ENCODE measurements at places on chromosomes 12 and 14. TPM values are rescaled to one million over a fixed set of nuclear protein-coding genes. Genes with fewer than 3 reads are reported as not detected.

Gene PSMA3
- 104 TPM for total RNA-seq

Gene TAS2R8
- not detected for total RNA-seq

Gene TEDC1
- total RNA-seq = 34.3 TPM

Gene FUT8
- total RNA-seq = 25.7 TPM

Gene MIP
- total RNA-seq = not detected

Gene OVCH1
- total RNA-seq = not detected

Gene TCTN1
- total RNA-seq = 19.7 TPM

Gene EIF2S3B
- 2.8 TPM for total RNA-seq

Gene KCNC2
- not detected for total RNA-seq

Gene LPAR5
- 0.40 TPM for total RNA-seq

Gene BLTP3B
- total RNA-seq = 17.9 TPM

Gene NTN4
- total RNA-seq = 21.4 TPM

Gene XPOT
- total RNA-seq = 127 TPM

Gene HOXC6
- total RNA-seq = 2.7 TPM

Gene PABPN1
- total RNA-seq = 61.8 TPM

Gene RAD51AP1
- total RNA-seq = 41.8 TPM

Gene KRT82
- total RNA-seq = not detected

Gene GPR137C
- total RNA-seq = not detected

Gene MYF5
- not detected for total RNA-seq

Gene STON2
- total RNA-seq = 0.11 TPM

Gene NGB
- not detected for total RNA-seq

Gene CFAP54
- 0.53 TPM for total RNA-seq

Measured in A375 (cell line).